ENCODE measurements at places on chromosomes 4 and X. TPM values are rescaled to one million over a fixed set of nuclear protein-coding genes. Genes with fewer than 3 reads are reported as not detected.

DNA sequence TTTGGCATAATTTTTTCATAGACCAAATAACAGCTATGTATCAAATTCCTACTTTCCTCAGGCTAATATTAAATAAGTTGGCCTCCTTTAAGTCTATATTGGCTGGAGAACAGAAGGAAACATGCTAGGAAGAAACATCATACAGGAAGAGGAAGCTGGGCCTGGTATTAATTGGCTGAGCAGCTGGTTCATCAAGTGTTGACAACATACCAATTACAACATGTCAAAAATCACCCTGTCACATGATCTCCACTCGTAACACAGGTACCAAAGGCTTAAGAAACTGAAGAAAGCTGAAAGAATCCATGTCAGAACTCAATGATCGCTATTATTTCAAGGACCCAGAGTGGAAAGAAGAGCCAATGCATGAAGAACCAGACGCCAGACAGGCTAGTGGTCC lies 10.5 kb downstream of the WDFY3 start:
- DNase-seq, result no peak
- no peaks in the 10 kb centered on the region for H3K27me3 ChIP-seq
- no peak overlapping the region for H3K4me3 ChIP-seq
- no peak overlapping the region for H3K27ac ChIP-seq
- H3K4me1 ChIP-seq, result no peaks in the 10 kb centered on the region

GRCh38 chr4:126533146-126533805 lies 1099.5 kb upstream of the INTU start:
- no peaks in the 10 kb centered on the region for H3K36me3 ChIP-seq
- H3K27ac ChIP-seq, result no peak overlapping the region
- H3K27me3 ChIP-seq, result no peaks in the 10 kb centered on the region
- H3K4me1 ChIP-seq, result no peaks in the 10 kb centered on the region

- H3K4me1 ChIP-seq, result no peaks in the 10 kb centered on the region
- peaks cover 3% of the 10 kb centered on the region for H3K27me3 ChIP-seq
- DNase-seq, result no peak
- H3K36me3 ChIP-seq, result no peaks in the 10 kb centered on the region
- H3K27ac ChIP-seq, result no peak overlapping the region
- no peak overlapping the region for H3K4me3 ChIP-seq
These were observed 72.3 kb upstream of the TNMD start for GRCh38 chrX:100512471-100512870.

DNA sequence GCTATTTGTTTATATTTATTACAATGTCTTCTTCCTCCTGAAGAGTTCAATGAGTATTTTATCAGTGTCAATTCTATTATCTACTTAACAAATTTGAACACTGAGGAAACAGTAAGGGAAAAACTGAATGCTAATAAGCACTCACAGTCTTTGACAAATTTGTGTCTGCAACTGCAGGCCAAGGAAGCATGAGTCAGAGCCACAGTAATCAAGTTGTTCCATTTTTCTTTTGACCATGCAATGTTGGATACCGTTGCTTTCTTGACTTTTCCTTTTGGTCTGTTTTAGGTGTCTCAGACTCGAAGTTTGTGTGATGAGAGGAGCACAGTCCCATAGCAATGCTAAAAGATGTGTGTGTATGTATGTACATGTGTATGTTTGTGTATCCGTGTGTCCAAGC lies 359.6 kb downstream of the IL1RAPL1 start:
- H3K27ac ChIP-seq, result no peak overlapping the region
- H3K4me1 ChIP-seq, result no peaks in the 10 kb centered on the region
- DNase-seq, result no peak
- no peaks in the 10 kb centered on the region for H3K36me3 ChIP-seq
- H3K27me3 ChIP-seq, result no peaks in the 10 kb centered on the region
- no peak overlapping the region for H3K4me3 ChIP-seq

DNA sequence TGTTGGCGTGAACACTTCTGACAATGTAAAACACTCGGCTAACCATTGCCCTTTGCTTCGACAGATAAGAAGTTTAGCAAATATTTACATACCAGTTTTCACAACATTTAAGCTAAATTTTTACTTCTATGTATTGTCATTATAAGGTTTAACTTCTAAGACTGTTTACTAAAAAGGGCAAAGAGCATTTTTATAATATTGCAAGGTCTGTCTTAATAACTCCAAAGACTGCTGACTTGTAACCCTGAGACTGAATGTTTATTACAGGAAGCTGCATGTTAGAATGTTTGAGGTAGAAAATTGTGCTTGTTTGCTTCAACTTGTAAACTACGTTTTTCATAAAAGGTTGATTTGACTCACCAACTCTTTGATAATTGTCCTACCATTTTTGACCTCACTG lies 213.2 kb upstream of the RPS6KA3 start:
- H3K36me3 ChIP-seq, result no peaks in the 10 kb centered on the region
- H3K4me1 ChIP-seq, result no peaks in the 10 kb centered on the region
- DNase-seq, result no peak
- H3K27ac ChIP-seq, result no peak overlapping the region
- no peak overlapping the region for H3K4me3 ChIP-seq
- no peaks in the 10 kb centered on the region for H3K27me3 ChIP-seq

DNA sequence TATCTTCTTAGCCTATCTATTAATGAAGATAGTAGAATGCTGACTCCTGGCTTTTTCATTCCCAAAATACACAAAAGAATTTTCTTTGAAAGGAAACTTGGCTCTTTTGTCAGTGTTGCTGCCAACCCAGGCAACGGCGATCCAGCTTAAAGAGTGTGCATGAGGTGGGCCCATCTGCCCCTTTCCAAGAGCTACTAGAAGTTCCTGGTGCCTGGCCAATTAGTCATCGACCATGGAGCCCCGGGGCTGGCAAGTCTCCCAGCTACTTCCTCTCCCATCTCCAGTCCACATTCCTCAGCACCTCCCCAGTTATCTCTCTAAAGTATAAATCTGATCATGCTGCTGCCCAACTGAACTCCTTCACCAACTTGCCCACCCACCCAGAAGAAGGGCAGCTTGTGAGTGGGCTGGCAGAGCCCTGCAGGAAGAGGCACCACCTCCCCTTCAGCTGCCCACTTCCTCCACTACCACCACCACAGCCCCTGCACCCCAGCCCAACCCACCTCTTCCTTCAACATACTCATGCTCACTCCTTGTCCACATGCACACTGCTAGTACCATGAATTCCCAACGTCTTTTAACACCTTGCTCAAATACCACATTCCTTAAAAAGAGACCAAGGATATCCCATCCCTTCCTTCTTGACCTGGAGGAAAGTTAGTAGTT lies 158.2 kb upstream of the MAP3K15 start:
- DNase-seq, result peak; percentile 20
- no peak overlapping the region for H3K4me3 ChIP-seq
- peak overlapping the region; percentile 71 for H3K27ac ChIP-seq
- H3K4me1 ChIP-seq, result peaks cover 64% of the 10 kb centered on the region
- no peaks in the 10 kb centered on the region for H3K27me3 ChIP-seq

GRCh38 chr4:160709546-160709945 lies 1454.3 kb downstream of the FSTL5 start:
- no peaks in the 10 kb centered on the region for H3K36me3 ChIP-seq
- H3K27me3 ChIP-seq, result no peaks in the 10 kb centered on the region

- no peaks in the 10 kb centered on the region for H3K36me3 ChIP-seq
- no peak overlapping the region for H3K27ac ChIP-seq
- no peaks in the 10 kb centered on the region for H3K4me1 ChIP-seq
- no peak overlapping the region for H3K4me3 ChIP-seq
- DNase-seq, result no peak
- H3K27me3 ChIP-seq, result peaks cover 10% of the 10 kb centered on the region
These were observed 16.2 kb downstream of the SH3RF1 start for GRCh38 chr4:169254546-169254983.

DNA sequence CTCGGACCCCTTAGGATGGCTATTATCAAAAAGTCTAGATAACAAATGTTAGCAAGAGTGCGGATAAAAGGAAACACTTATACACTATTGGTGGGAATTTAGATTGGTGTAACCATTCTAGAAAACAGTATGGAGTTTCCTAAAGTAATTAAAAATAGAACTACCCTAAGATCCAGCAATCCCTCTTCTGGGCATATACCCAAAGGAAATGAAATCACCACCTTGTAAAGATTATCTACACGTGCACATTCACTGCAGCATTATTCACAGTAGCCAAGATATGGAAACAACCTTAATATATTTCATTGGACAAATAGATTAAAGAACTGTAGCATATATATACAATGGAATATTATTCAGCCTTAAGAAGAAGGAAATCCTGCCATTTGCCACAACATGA lies 462.4 kb downstream of the IQCM start:
- no peak overlapping the region for H3K27ac ChIP-seq
- H3K36me3 ChIP-seq, result no peaks in the 10 kb centered on the region
- H3K4me3 ChIP-seq, result no peak overlapping the region

- no peaks in the 10 kb centered on the region for H3K36me3 ChIP-seq
- no peak overlapping the region for H3K4me3 ChIP-seq
- no peaks in the 10 kb centered on the region for H3K4me1 ChIP-seq
- no peak for DNase-seq
These were observed 3.0 kb upstream of the PHOX2B start for GRCh38 chr4:41751449-41752061.

GRCh38 chr4:113971706-113972360 lies 7.6 kb downstream of the ARSJ start:
- no peak overlapping the region for H3K4me3 ChIP-seq
- no peaks in the 10 kb centered on the region for H3K36me3 ChIP-seq
- peaks cover 10% of the 10 kb centered on the region for H3K27me3 ChIP-seq
- H3K4me1 ChIP-seq, result no peaks in the 10 kb centered on the region
- DNase-seq, result no peak

- H3K4me3 ChIP-seq, result no peak overlapping the region
- H3K4me1 ChIP-seq, result no peaks in the 10 kb centered on the region
- no peak for DNase-seq
- H3K27me3 ChIP-seq, result no peaks in the 10 kb centered on the region
These were observed 80.1 kb upstream of the STIM2 start for GRCh38 chr4:26780539-26780938.

DNA sequence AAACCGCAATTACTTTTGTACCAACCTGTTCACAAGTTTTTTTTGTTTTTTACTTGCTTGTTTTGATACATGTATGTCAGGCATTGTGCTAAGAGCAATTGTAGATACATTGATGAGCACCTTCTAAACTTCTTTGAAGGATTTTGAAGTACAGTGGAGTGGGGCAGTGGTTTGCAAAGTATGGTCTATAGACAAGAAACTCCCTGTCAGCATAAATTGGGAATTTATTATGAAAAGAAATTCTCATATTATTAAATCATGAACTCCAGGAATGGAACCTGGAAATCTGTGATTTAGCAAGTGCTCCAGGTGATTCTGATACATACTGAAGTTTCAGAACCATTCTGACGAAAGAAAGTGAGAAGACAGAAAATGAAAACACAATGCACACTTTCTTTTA lies 733.4 kb downstream of the C4orf33 start:
- no peaks in the 10 kb centered on the region for H3K4me1 ChIP-seq
- no peak overlapping the region for H3K4me3 ChIP-seq
- H3K36me3 ChIP-seq, result no peaks in the 10 kb centered on the region
- H3K27me3 ChIP-seq, result no peaks in the 10 kb centered on the region
- H3K27ac ChIP-seq, result no peak overlapping the region

- H3K27ac ChIP-seq, result no peak overlapping the region
- no peak for DNase-seq
- H3K36me3 ChIP-seq, result no peaks in the 10 kb centered on the region
- no peak overlapping the region for H3K4me3 ChIP-seq
- H3K27me3 ChIP-seq, result no peaks in the 10 kb centered on the region
These were observed 170.7 kb upstream of the ZCCHC13 start for GRCh38 chrX:74133156-74133796.

DNA sequence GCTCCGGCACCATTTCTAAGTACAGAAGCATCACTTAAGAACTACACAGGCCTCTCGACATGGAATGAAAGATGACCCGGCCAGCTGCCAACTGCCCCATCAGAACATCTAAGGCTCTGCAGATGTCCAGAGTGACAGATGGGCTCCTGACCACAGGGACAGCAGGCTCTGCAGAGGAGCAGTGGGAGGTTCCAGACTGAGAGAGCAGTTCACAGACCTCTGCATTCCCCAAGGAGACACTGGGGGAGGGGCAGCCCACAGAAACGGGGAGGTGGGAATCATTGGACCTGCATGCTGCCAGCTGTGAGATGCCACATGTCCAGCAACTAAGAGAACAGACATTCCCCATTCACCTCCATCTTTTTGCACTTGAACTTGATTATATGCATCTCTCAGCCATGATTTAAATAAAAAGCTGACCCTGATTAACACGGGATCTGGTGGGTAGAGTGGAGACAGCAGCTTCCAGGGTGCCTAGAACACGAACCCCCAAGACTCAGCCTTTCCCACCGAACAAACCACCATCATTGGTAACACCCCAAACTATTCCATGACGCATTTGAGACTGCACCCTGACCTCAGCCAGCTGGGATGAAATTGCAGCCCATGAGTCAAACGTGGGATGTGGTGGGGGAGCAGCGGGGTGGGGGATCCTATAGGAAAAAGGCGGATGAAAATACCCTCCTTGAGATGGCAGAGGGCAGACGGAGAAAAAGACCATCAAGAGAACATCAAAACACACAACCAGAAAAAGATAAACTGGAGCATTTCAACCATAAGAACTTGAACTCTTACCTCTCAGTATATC lies 47.2 kb downstream of the AFAP1 start:
- no peak for DNase-seq
- H3K4me1 ChIP-seq, result peaks cover 12% of the 10 kb centered on the region
- H3K36me3 ChIP-seq, result peaks cover 1% of the 10 kb centered on the region
- H3K27ac ChIP-seq, result no peak overlapping the region
- H3K4me3 ChIP-seq, result no peak overlapping the region

GRCh38 chrX:21926527-21927278 lies 13.8 kb upstream of the SMS start:
- peaks cover 34% of the 10 kb centered on the region for H3K4me1 ChIP-seq
- peaks cover 7% of the 10 kb centered on the region for H3K36me3 ChIP-seq
- H3K4me3 ChIP-seq, result peak overlapping the region; percentile 29
- peak overlapping the region; percentile 90 for H3K27ac ChIP-seq
- H3K27me3 ChIP-seq, result no peaks in the 10 kb centered on the region

- H3K27me3 ChIP-seq, result no peaks in the 10 kb centered on the region
- H3K27ac ChIP-seq, result peak overlapping the region; percentile 50
- H3K36me3 ChIP-seq, result peaks cover 55% of the 10 kb centered on the region
- H3K4me3 ChIP-seq, result peak overlapping the region; percentile 20
- no peak for DNase-seq
- H3K4me1 ChIP-seq, result peaks cover 55% of the 10 kb centered on the region
These were observed 588.3 kb upstream of the DIPK2B start for GRCh38 chrX:45788941-45789348.

GRCh38 chrX:147119088-147119487 lies 304.5 kb upstream of the CXorf51A start:
- H3K4me1 ChIP-seq, result no peaks in the 10 kb centered on the region
- no peak for DNase-seq
- no peaks in the 10 kb centered on the region for H3K27me3 ChIP-seq
- H3K4me3 ChIP-seq, result no peak overlapping the region
- H3K27ac ChIP-seq, result no peak overlapping the region
- no peaks in the 10 kb centered on the region for H3K36me3 ChIP-seq

CT45A10 gene
- not detected for total RNA-seq

NSG1 gene
- 5.6 TPM for total RNA-seq

AGA gene
- total RNA-seq, result 19.7 TPM

VSIG1 gene
- 1.2 TPM for total RNA-seq

PDLIM5 gene
- total RNA-seq, result 18.3 TPM

AMBN gene
- total RNA-seq, result not detected

FMR1NB gene
- total RNA-seq, result not detected

SCRG1 gene
- total RNA-seq, result not detected

CCDC110 gene
- 0.45 TPM for total RNA-seq

SLC9A7 gene
- 17.0 TPM for total RNA-seq

VCX3A gene
- not detected for total RNA-seq

Data from activated CD8-positive, alpha-beta T cell treated with anti-CD3 and anti-CD28 coated beads for 36 hours (primary cell).